ENCODE measurements at places on chromosomes 1 and 21.
A peak's percentile ranks its signal among the peaks of the same experiment; 100 is the strongest.

DNA sequence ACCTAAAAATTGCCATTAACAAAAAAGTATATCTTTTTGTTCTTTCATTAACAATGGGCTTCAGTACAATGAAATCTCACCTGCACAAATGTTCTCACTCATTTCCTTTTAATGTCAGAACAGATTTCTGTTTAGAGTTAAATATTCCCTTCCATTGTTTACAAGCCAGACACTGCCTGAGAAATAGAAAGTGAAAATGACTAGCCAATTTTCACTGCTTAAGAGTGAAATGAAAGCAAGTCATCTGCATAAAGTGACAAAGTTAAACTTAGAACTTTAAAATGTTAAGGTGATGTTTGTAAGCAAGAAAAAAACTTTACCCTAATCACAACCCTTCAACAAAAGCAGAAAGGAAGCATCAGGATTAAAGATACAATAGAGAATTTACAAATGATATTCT, 27.5 kb downstream of the COA6 start:
- DNase-seq, result no peak

DNA sequence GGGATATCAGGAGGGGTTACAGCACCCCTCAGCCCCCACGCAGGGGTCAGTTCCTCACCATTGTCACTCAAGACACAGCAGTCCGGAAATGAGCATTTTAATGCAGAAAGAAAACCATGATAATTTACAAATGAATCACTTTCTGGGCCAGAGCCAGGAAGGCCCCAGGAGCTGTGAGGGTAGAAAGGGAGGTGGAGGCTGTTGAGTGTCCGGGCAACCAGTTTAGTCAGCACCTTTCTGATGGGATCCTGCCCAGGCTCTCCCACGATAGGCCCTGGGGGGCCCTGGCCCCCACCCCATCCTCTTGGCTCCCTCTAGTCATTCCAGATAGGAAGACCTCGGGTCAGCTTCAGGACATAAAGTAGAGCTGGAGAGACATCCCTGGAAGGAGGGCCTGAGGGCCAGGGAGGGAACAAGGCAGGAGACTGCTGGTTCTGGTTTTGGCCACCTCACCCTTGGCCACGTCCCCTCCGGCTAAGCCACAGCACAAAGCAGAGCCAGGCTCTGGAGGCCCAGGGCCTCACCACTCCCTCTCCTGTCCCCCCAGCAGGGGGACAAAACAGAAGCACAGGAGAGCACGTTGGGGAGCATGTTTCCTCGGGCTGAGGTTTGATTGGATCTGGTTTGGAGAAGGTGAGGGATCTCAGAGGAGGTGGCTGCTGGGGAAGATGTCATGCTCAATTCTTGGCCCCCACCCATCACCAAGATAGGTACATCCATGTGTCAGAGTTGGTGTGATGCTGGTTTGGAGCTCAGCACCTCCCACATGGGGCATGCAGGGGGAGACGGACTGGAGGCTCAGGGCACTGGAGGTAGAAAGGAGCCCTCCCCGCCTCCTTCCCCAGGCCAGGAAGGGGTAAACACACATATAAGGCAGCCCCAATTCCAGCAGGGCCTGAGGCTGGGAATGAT, 20.6 kb downstream of the ETNK2 start:
- DNase-seq, result no peak

DNA sequence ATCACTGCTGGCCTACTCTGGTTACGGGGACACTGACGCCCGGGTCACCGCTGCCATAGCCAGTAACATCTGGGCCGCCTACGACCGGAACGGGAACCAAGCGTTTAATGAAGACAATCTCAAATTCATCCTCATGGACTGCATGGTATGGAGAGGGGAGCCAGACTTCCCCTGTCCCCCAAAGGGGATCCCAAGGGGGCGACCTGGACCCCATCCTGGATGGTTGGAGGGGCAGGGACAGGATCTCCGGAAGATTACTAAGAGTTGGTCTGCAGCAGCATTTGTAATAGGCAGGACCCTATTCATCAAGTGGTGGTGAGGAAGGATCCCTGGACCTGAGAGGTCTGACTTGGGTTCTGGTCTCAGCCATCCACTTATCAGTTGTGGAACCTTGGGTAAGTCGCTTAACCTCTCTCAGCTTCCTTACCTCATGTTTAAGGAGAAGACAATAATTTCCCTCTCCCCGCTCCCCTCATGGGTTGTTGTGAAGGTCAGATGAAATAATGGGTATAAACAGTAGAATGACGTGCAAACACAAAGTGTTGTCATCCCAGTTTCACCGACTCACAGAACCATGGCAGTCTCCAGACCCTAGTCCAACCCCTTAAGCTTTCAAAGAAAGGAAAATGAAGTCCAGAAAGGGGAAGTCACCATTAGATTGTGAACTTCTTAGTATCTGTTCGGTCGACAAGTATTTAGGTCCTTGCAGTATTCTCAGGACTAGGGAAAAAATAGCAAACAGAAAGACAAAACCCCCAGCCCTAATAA, 883 bp downstream of the LAMTOR2 start:
- DNase-seq, result no peak

DNA sequence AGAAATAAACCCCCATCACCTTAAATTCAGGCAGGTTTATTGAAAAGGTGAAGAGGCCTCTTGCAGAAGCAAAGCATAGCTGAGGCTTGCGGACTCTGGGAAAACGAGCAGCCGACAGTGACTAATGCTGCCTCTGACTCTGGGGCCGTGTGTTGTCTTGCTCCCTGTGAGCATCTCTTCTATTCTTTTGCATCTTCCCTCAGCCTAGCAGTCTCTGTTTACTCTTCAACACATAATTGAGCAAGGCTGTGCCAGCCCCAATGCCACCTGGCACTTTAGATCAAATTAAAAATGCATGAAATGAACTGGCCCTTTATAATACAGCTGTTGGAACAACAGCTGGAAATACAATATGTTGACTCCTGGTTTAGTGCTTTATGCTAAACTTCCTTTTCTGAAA, 18.4 kb upstream of the REG4 start:
- DNase-seq, result peak; percentile 80

DNA sequence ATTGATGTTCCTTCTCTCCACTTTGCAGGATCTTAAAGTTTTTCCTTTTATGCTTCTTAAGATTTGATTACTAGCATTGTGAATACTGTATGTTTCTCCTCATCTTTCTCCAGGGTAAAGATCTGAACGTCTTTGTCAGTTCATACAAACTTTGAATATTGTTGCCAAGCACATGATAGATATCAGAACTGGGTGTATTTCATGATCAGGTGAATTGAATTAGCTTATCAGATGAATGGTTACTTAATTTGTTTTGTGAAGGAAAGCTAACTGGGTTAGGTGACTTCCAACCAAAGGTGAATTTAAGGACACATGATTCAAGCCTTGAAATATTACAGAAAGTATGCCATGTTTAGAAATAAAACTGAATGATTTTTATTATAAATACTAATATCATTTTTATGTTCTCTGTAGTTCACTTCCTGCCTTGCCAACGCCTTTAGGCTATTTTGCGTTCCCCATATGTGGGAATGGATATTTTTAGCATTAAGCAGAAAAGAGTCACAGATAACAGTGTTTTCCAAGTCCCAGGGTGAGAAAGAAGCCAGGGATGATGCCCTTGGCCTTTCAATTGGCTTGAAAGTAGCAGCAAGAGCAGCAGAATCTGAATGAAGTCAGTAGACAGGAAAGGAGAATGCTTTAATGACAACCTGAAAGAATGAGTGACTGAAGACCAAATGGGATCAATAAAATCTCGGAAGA, 752.1 kb downstream of the NCAM2 start:
- DNase-seq, result no peak

DNA sequence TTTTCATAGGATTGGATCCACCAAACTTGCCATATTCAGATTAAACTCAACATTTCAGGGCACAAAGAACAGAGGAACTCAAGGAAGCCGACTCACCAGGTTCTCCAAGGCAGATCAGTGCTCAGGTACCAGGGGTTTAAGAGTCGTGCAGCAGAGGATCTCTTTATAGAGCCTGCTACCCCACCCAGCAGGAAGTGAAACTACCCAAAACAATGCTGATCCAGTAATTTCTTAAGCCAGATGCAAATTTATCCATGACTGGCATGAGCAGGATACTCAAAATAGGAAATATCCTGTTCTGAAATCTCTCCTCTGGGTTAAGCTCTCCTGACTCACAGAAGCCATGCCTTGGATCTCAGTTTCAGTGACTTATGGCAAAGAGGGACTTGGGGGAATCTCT, at the start of gene SPRR2A:
Gene SPRR2A, minus strand, starts transcription at position 138 of the 400 bp plus-strand sequence. CDS start 777 bp downstream, outside the sequence.
- DNase-seq, result no peak

- no peak for DNase-seq
Measured at GRCh38 chr1:4599521-4599920, 54.9 kb upstream of the AJAP1 start.

GRCh38 chr21:42760361-42760950, 107.0 kb downstream of the PDE9A start:
- no peak for DNase-seq

Measured in NCI-H510A treated with DMSO at 0.1 percent for 48 hours (cell line).